ENCODE measurements at places on chromosomes 11 and 22. TPM values are rescaled to one million over a fixed set of nuclear protein-coding genes. Genes with fewer than 3 reads are reported as not detected.

- no peak overlapping the region for H3K27ac ChIP-seq
- H3K27me3 ChIP-seq, result peaks cover 8% of the 10 kb centered on the region
- H3K36me3 ChIP-seq, result no peaks in the 10 kb centered on the region
- H3K4me1 ChIP-seq, result peaks cover 12% of the 10 kb centered on the region
- no peak for DNase-seq
Observed at GRCh38 chr11:13206086-13206640, 71.4 kb upstream of the BMAL1 start.

GRCh38 chr11:134838708-134839107, 426.7 kb upstream of the B3GAT1 start:
- no peaks in the 10 kb centered on the region for H3K4me1 ChIP-seq
- H3K27ac ChIP-seq, result no peak overlapping the region
- DNase-seq, result no peak
- no peaks in the 10 kb centered on the region for H3K36me3 ChIP-seq
- no peak overlapping the region for H3K4me3 ChIP-seq

DNA sequence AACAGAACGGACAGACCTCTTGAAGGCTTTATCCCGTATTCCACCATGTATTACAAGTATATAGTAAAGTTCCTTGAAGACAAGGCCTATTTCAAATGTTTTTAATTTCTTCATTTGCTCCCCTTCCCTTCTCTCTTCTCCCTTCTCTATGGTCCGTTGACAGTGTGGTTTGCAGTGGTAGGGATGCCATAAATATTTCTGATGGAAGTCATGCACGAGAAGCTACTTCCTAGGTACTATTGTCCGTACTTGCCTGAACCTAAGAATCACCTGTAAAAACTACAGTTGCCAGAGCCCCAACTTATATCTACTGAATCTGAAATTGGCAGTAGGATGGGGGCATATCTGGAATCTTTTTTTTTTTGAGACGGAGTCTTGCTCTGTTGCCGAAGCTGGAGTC, 2.8 kb downstream of the PISD start:
- H3K4me3 ChIP-seq, result peak overlapping the region; percentile 29
- no peak for DNase-seq
- no peaks in the 10 kb centered on the region for H3K36me3 ChIP-seq
- H3K27me3 ChIP-seq, result no peaks in the 10 kb centered on the region
- H3K4me1 ChIP-seq, result peaks cover 14% of the 10 kb centered on the region
- H3K27ac ChIP-seq, result no peak overlapping the region

Gene KCNJ4
- 2.2 TPM for total RNA-seq

- H3K4me3 ChIP-seq, result no peak overlapping the region
- no peak overlapping the region for H3K27ac ChIP-seq
- H3K4me1 ChIP-seq, result no peaks in the 10 kb centered on the region
- no peaks in the 10 kb centered on the region for H3K27me3 ChIP-seq
- DNase-seq, result no peak
Observed at GRCh38 chr11:33227578-33228261, 29.5 kb upstream of the HIPK3 start.

DNA sequence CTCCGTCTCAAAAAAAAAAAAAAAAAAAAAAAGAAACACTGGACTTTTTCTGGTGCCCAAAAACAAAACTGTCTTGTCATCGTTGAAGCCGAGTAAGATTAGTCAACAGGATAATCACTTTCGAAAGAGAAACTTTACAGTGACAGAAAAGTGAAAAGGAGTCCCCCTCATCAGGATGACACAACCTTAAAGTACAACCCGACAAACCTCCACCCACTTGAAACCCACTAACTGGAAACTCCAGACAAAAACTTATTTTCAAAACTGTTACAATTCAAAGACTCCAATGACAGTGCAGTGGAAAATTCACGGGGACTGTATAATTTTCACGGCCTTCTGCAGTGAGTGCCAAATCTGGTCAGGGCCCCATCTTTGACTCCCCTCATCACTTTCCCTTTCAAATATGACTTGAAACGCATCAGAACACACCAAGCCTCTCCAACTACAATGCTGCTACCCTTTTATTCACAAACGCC, 1.3 kb downstream of the DENND5A start:
- H3K4me1 ChIP-seq, result peaks cover 36% of the 10 kb centered on the region
- peaks cover 2% of the 10 kb centered on the region for H3K36me3 ChIP-seq
- peak overlapping the region; percentile 94 for H3K4me3 ChIP-seq
- DNase-seq, result no peak
- peak overlapping the region; percentile 96 for H3K27ac ChIP-seq
- H3K27me3 ChIP-seq, result no peaks in the 10 kb centered on the region

Gene OLFML1
- total RNA-seq, result not detected

Gene SYT13
- total RNA-seq, result 24.5 TPM

DNA sequence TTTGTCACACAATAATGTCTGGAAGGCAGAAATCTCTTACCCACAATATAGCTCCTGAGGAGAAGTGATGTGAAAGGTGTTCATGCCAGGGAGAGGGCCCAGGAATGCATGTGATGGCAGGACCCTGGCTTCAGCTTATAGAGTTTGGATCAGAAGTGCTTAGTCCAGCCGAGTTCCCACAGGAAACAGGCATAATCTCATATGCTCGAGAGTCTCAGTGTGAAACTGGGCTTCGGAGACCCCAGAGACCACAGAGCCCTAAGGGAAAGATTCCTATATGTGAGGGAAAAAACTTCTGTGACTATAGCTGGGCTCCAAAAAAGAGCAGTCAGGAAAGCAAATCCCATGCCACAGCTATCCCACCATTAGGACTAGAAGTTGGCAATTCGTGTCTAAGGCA, at the start of gene OR52N5:
Gene OR52N5, minus strand, starts transcription at position 101 of the 400 bp plus-strand sequence. CDS start 4,721 bp downstream, outside the sequence.
- peaks cover 23% of the 10 kb centered on the region for H3K27me3 ChIP-seq
- no peak within 1 kb of the TSS for H3K4me3 ChIP-seq
- no peak within 1 kb of the TSS for H3K27ac ChIP-seq
- no peaks in the 10 kb centered on the region for H3K36me3 ChIP-seq
- no peaks in the 10 kb centered on the region for H3K4me1 ChIP-seq

Gene CLDN5
- not detected for total RNA-seq

DNA sequence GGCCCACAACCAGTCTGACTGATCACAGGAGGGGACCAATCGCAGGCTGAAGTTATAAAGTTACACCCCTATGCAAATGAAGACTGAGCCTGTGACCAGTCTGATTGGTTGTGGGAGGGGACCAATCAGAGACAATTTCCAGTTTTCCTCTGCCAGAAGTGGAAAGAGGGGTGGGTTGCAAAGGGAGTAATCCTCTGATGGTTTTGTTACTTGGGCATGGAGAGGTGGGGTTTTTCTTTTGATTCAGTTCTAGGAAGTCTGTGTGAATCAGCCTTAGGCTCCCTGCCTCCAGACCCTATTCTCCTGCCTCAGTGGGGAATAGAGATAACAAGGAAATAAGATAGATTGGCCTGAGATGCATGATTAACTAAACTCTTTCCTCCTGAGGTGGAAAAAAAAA, 9.9 kb downstream of the OR6M1 start:
- H3K27ac ChIP-seq, result peak overlapping the region; percentile 68
- H3K4me3 ChIP-seq, result no peak overlapping the region
- H3K4me1 ChIP-seq, result peaks cover 29% of the 10 kb centered on the region

- H3K4me3 ChIP-seq, result no peak overlapping the region
- no peaks in the 10 kb centered on the region for H3K4me1 ChIP-seq
- DNase-seq, result no peak
- H3K27me3 ChIP-seq, result peaks cover 22% of the 10 kb centered on the region
- H3K27ac ChIP-seq, result no peak overlapping the region
- H3K36me3 ChIP-seq, result no peaks in the 10 kb centered on the region
Observed at GRCh38 chr22:27094633-27095308, 437.4 kb downstream of the MIAT start.

Gene OR6A2
- total RNA-seq, result 0.24 TPM

Gene FGF3
- not detected for total RNA-seq

Gene TTC28
- total RNA-seq, result 35.2 TPM

All from progenitor cell of endocrine pancreas (in vitro differentiated cells).